Right lung (tissue), 10 donors: ENCODE measurements at places on chromosomes 5 and 9. TPM values are rescaled to one million over a fixed set of nuclear protein-coding genes. Genes with fewer than 3 reads are reported as not detected.

DNA sequence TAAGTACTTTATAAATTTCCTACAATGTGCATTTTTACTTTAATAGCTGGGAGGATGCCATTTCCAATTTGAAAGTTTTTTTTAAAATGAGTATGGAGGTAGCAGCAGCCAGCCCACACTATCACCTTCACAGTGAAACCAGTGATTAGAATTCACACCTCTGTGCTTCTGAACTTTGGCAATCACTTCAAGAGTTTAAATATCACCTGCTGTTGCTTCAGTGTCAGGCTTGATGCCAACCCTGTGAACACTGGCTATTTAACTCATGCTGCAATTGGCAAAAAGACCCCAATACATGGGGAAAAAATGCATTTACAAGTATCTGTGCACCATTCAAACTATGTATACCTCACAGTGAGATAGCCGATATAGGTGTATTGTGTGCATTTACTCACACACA lies 57.4 kb downstream of the CDK5RAP2 start:
- no peak for DNase-seq

- DNase-seq, result no peak
Observed at GRCh38 chr5:161115941-161116340, 263.9 kb upstream of the ATP10B start.

DNA sequence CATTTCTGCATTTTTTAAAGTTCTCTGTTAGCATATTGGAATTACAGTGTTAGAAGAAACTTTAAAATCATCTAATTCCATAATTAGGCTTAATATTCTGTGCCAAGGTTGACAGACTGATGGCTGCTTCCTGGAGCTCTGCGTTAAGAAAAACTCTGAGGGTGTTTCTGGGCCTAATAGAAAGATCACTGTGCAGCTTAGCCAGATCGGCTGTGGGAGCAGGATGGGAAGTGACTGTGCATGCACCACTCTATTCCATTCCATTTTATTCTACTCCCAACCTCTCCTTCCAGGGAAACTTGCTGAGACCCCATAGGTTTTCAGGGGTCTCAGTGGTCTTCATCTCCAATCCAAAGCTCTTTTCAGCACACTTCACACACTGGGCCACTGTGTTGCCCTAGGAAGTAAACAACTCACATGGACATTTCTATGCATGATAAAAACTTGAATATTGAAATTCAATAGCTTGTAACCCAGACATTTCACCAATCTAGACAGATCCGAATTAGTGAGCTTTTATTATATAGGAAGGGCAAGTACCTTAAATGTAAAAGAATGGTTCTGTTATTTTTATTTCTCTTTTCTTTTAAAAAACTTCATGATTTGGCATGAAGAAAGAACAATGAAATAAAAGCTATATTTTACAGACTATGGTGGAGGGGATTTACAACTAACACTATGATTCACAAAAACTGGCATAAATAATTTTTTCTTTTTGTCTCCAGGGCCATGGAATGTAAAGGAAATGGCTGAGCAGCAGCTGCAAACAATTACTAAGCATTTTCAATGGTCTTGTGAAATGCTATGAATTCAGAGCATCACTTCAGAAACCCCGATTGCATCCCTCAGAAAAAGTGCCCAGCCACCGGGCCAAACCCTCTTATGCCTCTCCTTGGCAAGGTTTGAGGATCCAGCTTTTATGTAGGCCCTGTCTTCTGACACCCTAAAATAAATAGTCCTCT lies 51.4 kb upstream of the DAB2 start:
- no peak for DNase-seq

DNA sequence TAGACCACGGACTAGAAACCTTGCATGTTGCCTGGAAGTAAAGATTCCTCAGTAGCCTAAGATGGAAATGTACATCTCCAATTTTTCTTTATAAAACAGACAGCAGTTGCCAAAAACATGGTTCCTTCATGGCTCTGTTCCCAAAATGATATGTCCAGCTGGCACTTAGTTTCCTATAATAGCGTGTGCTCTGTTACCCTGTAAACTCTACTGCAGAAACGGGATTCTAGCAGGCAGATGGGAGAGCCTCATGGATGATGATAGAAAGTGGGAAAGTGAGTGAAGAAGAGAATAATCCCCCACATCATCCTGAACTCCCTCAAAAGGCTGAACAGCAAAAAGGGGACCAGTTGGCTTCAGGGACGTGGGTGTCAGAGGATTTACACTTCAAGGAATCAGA lies 118.2 kb downstream of the FRMD3 start:
- no peak for DNase-seq

GRCh38 chr5:67795781-67796477 lies 419.6 kb upstream of the PIK3R1 start:
- no peak for DNase-seq

DNA sequence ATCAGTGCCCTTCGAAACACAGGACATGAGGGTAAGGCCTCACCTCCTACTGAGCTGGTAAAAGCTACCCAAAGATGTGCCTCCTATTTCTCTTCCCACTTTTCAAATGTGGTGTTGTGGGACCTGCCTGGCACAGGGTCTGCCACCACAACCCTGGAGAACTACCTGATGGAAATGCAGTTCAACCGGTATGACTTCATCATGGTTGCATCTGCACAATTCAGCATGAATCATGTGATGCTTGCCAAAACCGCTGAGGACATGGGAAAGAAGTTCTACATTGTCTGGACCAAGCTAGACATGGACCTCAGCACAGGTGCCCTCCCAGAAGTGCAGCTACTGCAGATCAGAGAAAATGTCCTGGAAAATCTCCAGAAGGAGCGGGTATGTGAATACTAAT lies 1.9 kb downstream of the IRGM start:
- no peak for DNase-seq

GRCh38 chr9:92954049-92954861 lies 6.9 kb downstream of the FGD3 start:
- DNase-seq, result no peak

- DNase-seq, result no peak
Observed at GRCh38 chr5:343461-344401, 22.2 kb downstream of the AHRR start.

GRCh38 chr9:93098236-93098946 lies 2.4 kb downstream of the CARD19 start:
- DNase-seq, result no peak

- DNase-seq, result no peak
Observed at GRCh38 chr5:458547-459353, 15.8 kb downstream of the EXOC3 start.

The CTNNA1 gene
- 338 TPM for polyA plus RNA-seq

The RNF183 gene
- 0.34 TPM for polyA plus RNA-seq

The CD72 gene
- 3.9 TPM for polyA plus RNA-seq

The HTR4 gene
- polyA plus RNA-seq, result 0.24 TPM

The PNPLA7 gene
- 5.2 TPM for polyA plus RNA-seq

The PFN3 gene
- not detected for polyA plus RNA-seq

The FYB1 gene
- 5.2 TPM for polyA plus RNA-seq

The ARHGEF37 gene
- polyA plus RNA-seq, result 5.4 TPM

The HACD4 gene
- 11.2 TPM for polyA plus RNA-seq

The OXCT1 gene
- polyA plus RNA-seq, result 31.1 TPM
